Hepatocyte (in vitro differentiated cells): ENCODE measurements at places on chromosomes 11 and 22. TPM values are rescaled to one million over a fixed set of nuclear protein-coding genes. Genes with fewer than 3 reads are reported as not detected.

- H3K27me3 ChIP-seq, result no peaks in the 10 kb centered on the region
- H3K4me1 ChIP-seq, result no peaks in the 10 kb centered on the region
- no peak for DNase-seq
- no peak overlapping the region for H3K27ac ChIP-seq
- H3K36me3 ChIP-seq, result no peaks in the 10 kb centered on the region
Observed at GRCh38 chr11:22808571-22809197, 20.9 kb downstream of the SVIP start.

- peaks cover 14% of the 10 kb centered on the region for H3K27me3 ChIP-seq
- H3K4me3 ChIP-seq, result no peak overlapping the region
- no peaks in the 10 kb centered on the region for H3K36me3 ChIP-seq
- H3K27ac ChIP-seq, result no peak overlapping the region
Observed at GRCh38 chr11:131549770-131550169, 179.4 kb downstream of the NTM start.

GRCh38 chr11:125381499-125382044 lies 114.5 kb downstream of the FEZ1 start:
- DNase-seq, result no peak
- no peaks in the 10 kb centered on the region for H3K27me3 ChIP-seq
- peaks cover 1% of the 10 kb centered on the region for H3K4me1 ChIP-seq
- H3K27ac ChIP-seq, result no peak overlapping the region

The TPCN2 gene
- total RNA-seq, result 12.9 and 16.6 TPM in 2 replicates

DNA sequence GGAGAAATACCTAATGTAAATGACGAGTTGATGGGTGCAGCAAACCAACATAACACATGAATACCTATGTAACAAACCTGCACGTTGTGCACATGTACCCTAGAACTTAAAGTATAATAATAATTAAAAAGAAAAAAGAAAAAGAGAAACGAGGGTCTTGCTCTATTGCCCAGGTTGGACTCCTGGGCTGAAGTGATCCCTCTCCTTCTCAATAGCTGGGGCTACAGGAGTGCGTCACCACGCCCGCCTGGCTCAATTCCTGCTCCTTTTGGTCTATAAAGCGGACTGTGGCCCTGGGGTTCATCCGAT lies 521 bp upstream of the PTS start:
- H3K36me3 ChIP-seq, result no peaks in the 10 kb centered on the region
- peak; percentile 78 for DNase-seq
- H3K27me3 ChIP-seq, result no peaks in the 10 kb centered on the region
- peak overlapping the region; percentile 63 for H3K4me3 ChIP-seq
- peaks cover 6% of the 10 kb centered on the region for H3K4me1 ChIP-seq
- peak overlapping the region; percentile 96 for H3K27ac ChIP-seq

DNA sequence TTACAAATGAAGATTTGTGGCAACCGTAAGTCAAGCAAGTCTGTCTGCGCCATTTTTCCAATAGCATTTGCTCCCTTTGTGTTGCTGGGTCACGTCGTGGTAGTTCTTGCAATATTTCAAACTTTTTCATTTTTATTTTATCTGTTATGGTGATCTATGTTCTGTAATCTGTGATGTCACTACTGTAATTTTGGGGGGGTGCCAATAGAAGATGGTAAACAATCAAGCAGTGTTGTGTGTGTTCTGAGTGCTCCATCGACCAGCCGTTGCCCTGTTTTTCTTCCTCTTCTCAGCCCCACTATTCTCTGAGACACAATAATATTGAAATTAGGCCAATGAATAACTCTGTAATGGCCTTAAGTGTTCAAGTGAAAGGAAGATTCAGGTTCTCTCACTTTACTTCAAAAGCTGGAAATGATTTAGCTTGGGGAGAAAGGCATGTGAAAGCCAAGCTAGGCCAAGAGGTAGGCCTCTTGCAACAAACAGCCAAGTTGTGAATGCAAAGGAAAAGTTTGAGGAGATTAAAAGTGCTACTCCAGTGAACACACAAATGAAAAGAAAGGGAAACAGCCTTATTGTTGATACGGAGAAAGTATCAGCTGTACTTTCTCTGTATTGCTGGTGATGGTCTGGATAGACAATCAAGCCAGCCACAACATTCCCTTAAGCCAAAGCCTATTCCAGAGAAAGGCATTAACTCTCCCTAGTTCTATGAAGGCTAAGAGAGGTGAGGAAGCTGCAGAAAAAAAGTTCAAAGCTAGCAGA lies 7.5 kb downstream of the ZC3H12C start:
- no peak for DNase-seq
- no peak overlapping the region for H3K27ac ChIP-seq
- no peaks in the 10 kb centered on the region for H3K36me3 ChIP-seq
- H3K4me3 ChIP-seq, result no peak overlapping the region

GRCh38 chr11:101803651-101804050 lies 111.2 kb upstream of the CEP126 start:
- H3K36me3 ChIP-seq, result no peaks in the 10 kb centered on the region
- no peak for DNase-seq
- H3K27ac ChIP-seq, result no peak overlapping the region
- no peak overlapping the region for H3K4me3 ChIP-seq
- no peaks in the 10 kb centered on the region for H3K4me1 ChIP-seq

DNA sequence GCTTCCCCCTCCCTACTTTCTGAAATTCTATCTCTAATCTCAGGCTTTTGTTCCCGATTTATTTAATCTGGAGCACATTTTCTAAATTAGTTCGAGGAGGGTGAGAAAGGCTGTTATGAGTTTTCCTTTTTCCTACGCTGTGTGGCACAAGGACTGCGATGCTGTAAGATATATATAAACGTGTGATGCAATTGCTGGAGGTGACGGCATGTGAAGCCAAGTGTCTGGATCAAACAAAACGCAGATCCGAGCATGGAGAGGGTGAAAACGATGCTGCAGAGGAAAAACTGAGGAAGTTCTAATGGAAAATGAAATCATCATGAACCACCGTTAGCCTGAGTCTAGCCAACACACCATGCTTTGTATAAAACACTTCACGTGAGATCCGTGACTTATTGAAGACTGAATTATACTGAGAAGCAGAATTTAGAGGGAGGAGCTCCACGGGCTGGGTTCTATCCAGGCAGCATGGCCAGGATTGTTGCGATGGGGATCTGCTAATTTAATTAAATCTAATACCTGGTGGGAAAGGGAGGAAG lies 4.4 kb downstream of the PKNOX2 start:
- peak; percentile 22 for DNase-seq
- H3K4me1 ChIP-seq, result peaks cover 49% of the 10 kb centered on the region
- peak overlapping the region; percentile 65 for H3K27ac ChIP-seq
- H3K27me3 ChIP-seq, result peaks cover 29% of the 10 kb centered on the region
- no peaks in the 10 kb centered on the region for H3K36me3 ChIP-seq
- H3K4me3 ChIP-seq, result no peak overlapping the region

DNA sequence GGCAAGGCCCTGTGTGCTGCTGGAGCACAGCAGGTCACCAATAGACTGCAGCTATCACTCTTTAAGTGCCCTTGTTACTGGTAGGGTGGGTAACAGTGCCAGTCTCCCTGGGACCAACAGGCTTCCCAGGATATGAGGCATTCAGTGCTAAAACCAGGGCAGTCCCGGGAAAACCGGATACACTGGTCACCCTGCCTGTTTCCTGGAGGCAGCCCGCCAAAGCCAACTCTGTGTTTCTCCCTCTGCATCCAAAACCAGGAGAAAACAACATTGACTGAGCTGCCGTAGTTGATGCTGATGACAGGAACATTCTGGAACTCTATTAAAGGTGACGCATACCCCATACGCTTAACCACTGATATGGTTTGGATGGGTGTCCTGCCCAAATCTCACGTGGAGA lies 149.1 kb downstream of the SHANK2 start:
- no peak overlapping the region for H3K27ac ChIP-seq
- no peaks in the 10 kb centered on the region for H3K36me3 ChIP-seq
- no peak for DNase-seq

DNA sequence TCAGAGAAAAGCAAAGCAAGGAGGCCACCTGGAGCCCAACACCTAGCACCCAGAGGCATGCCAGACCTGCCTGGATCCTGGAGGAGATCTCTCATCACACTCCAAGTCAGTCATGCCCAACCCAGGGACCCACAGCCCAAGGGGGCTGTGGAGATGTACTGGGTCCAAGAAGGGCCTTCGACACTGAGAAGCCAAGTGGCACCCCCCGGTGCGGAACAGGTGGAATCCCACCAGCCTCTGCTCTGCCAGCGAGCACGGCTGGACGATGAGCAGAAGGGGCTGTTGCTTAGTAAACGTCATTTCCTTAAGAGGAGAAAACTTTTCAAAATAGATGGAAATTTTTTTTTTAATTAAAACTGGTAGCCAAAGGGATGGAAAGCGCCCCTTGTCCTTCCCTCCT lies 171.9 kb upstream of the GRK3 start:
- no peaks in the 10 kb centered on the region for H3K27me3 ChIP-seq
- H3K27ac ChIP-seq, result no peak overlapping the region
- no peak for DNase-seq

The IL18 gene
- total RNA-seq, result 9.4 and 10.3 TPM in 2 replicates

DNA sequence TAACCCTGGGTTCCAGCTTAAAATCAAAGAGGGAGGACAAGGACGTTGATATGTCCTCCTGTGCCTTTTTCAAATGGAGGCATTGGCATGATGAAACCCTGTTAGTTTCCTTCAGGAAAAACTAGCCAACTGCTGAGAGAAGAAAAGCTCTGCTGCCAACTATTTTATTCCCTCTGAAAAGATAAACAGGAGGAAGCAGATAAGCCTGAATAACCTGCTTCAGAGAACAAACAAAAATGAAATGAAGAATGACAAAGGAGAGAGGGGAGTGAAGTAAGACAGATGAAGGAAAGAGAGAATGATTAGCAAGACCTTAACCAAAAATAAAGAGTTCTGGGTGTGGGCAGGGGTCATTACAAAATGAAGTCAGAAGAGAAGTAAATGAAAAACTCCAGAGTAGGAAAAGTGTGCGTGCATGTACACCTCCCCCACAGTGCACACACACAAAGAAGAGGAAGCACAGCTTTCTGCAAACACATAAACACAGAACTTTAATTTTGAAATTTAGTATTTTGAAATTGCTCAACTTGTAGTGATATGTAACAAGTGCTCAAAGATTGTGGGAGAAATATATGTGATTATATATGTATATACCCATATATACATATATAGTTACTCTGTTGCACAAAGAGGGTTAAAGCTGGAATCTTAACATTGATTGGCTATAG lies 332.2 kb downstream of the LUZP2 start:
- peaks cover 5% of the 10 kb centered on the region for H3K4me1 ChIP-seq
- no peaks in the 10 kb centered on the region for H3K36me3 ChIP-seq
- DNase-seq, result peak; percentile 4
- H3K4me3 ChIP-seq, result no peak overlapping the region
- no peaks in the 10 kb centered on the region for H3K27me3 ChIP-seq

DNA sequence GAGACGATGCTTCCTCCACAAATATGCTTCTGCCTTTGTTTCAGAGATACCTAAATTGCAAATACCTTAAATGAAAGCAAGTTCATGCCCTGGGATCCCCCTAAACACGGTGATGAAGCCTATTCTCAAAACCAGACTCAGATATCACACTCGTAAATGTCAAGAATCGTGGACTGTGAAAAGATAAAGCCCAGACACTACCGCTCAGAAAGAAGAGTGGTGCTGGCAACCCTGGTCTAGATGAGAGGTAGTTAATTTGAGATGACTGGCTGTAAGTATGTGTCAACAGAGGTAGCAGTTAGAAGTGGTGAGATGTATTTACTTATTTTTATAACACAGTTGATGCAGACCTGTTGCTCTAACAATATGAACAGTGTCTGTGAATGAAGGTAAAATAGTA lies 2.5 kb downstream of the OVCH2 start:
- H3K4me3 ChIP-seq, result no peak overlapping the region
- no peaks in the 10 kb centered on the region for H3K36me3 ChIP-seq
- peaks cover 4% of the 10 kb centered on the region for H3K27me3 ChIP-seq
- no peak overlapping the region for H3K27ac ChIP-seq
- no peak for DNase-seq
- no peaks in the 10 kb centered on the region for H3K4me1 ChIP-seq

GRCh38 chr22:49632199-49633009 lies 195.3 kb downstream of the BRD1 start:
- no peaks in the 10 kb centered on the region for H3K36me3 ChIP-seq
- peak overlapping the region; percentile 9 for H3K4me3 ChIP-seq
- peaks cover 5% of the 10 kb centered on the region for H3K27me3 ChIP-seq
- peak; percentile 90 for DNase-seq

DNA sequence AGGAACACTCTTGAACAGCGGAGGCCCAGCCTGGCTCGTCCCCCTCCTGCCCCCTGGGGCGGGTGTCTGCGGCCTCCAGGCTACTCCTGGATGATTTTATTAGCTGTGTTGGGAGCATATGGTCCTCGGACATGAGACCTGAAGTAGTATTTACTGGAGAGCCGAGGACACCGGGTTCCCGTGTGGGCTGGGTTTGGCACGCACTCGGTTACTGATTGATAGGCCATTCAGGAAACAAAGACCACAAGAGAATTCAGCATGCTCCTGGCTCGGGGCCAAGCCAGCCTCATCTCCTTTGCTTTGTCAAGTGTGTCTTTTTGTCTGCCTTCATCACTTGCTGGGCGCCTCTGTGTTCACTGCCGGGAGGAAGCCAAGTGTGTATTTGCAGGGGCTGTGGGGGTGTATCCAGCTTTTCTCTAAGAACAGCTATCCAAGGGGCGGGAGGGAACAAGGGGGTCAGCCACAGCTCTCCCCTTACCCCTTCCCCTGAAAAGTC lies 9.7 kb downstream of the FXYD2 start:
- H3K27ac ChIP-seq, result peak overlapping the region; percentile 88
- peaks cover 42% of the 10 kb centered on the region for H3K4me1 ChIP-seq
- H3K27me3 ChIP-seq, result no peaks in the 10 kb centered on the region
- no peaks in the 10 kb centered on the region for H3K36me3 ChIP-seq
- H3K4me3 ChIP-seq, result no peak overlapping the region

The SLC15A3 gene
- total RNA-seq, result 1.4 and 3.3 TPM in 2 replicates

DNA sequence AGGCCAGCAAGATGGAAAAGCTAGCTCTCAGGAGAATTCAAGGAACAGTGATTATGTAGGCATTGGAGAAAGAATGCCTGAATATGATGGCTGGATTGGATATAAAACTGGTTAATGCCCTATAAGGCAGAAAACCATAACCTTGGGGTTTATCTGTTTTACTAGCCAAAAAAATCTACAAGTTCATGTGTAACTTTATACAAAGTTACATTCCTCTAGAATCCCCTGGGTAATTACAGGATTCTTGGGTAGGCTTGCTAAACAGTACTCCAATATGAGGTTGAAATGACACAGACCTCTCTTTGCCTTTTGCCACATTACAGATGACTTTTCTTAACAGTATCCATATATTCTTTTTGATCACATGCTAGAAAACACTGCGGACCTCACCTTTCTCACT lies 26.0 kb downstream of the TSPAN18 start:
- peaks cover 30% of the 10 kb centered on the region for H3K4me1 ChIP-seq
- no peaks in the 10 kb centered on the region for H3K27me3 ChIP-seq
- H3K27ac ChIP-seq, result peak overlapping the region; percentile 55
- H3K4me3 ChIP-seq, result no peak overlapping the region

The TESMIN gene
- 1.5 and 1.8 TPM in 2 replicates for total RNA-seq
